Testis (tissue), 5 donors: ENCODE measurements at places on chromosomes 4 and X. TPM values are rescaled to one million over a fixed set of nuclear protein-coding genes. Genes with fewer than 3 reads are reported as not detected.
A peak's percentile ranks its signal among the peaks of the same experiment; 100 is the strongest.

- no peak overlapping the region for H3K27ac ChIP-seq
- H3K4me3 ChIP-seq, result no peak overlapping the region
- no peaks in the 10 kb centered on the region for H3K27me3 ChIP-seq
- peak; percentile 37 for DNase-seq
- H3K4me1 ChIP-seq, result no peaks in the 10 kb centered on the region
- no peaks in the 10 kb centered on the region for H3K36me3 ChIP-seq
These were observed 213.1 kb upstream of the MID1 start for GRCh38 chrX:10833299-10834169.

- no peak overlapping the region for H3K4me3 ChIP-seq
- peaks cover 3% of the 10 kb centered on the region for H3K4me1 ChIP-seq
- H3K27me3 ChIP-seq, result no peaks in the 10 kb centered on the region
- H3K27ac ChIP-seq, result no peak overlapping the region
- H3K36me3 ChIP-seq, result no peaks in the 10 kb centered on the region
- DNase-seq, result no peak
These were observed 203.1 kb downstream of the AASDH start for GRCh38 chr4:56184214-56184613.

- H3K27ac ChIP-seq, result no peak overlapping the region
- no peak overlapping the region for H3K4me3 ChIP-seq
- DNase-seq, result no peak
- H3K27me3 ChIP-seq, result no peaks in the 10 kb centered on the region
- no peaks in the 10 kb centered on the region for H3K4me1 ChIP-seq
- H3K36me3 ChIP-seq, result no peaks in the 10 kb centered on the region
These were observed 26.8 kb upstream of the FMR1 start for GRCh38 chrX:147884958-147885357.

GRCh38 chr4:172169871-172170270 is 356.7 kb downstream of the GALNTL6 start:
- no peaks in the 10 kb centered on the region for H3K36me3 ChIP-seq
- no peak overlapping the region for H3K27ac ChIP-seq
- no peaks in the 10 kb centered on the region for H3K4me1 ChIP-seq
- no peak for DNase-seq

- DNase-seq, result no peak
- H3K27ac ChIP-seq, result no peak overlapping the region
- H3K27me3 ChIP-seq, result no peaks in the 10 kb centered on the region
- H3K36me3 ChIP-seq, result no peaks in the 10 kb centered on the region
- no peak overlapping the region for H3K4me3 ChIP-seq
These were observed 562.4 kb downstream of the MAGEB5 start for GRCh38 chrX:26778320-26778888.

- DNase-seq, result no peak
- H3K4me3 ChIP-seq, result no peak overlapping the region
- no peaks in the 10 kb centered on the region for H3K36me3 ChIP-seq
- H3K27me3 ChIP-seq, result no peaks in the 10 kb centered on the region
- no peak overlapping the region for H3K27ac ChIP-seq
These were observed 133.4 kb downstream of the AREG start for GRCh38 chr4:74578329-74578728.

GRCh38 chr4:38237139-38237538 is 276.9 kb downstream of the PTTG2 start:
- no peak overlapping the region for H3K4me3 ChIP-seq
- H3K36me3 ChIP-seq, result no peaks in the 10 kb centered on the region
- H3K27me3 ChIP-seq, result no peaks in the 10 kb centered on the region
- no peak overlapping the region for H3K27ac ChIP-seq
- H3K4me1 ChIP-seq, result no peaks in the 10 kb centered on the region

DNA sequence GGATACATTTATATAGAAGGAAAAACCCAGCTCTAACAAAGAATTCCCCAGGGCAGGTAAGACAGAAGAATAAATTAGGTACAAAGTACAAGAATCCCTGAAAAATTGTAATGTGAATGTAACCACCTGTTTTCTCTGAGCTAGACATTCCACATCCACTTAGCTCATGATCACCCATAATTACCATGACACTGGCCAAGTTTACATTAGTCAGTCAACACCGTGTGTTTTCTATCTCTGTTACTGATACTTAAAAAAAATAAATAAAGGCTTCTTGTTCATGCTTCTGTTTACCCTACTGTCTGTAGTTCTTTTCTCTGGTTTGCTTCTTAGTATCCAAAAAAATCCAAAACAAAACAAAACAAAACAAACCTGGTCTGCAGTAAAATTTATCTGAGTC is 66.0 kb downstream of the CBLL2 start:
- DNase-seq, result no peak
- no peak overlapping the region for H3K4me3 ChIP-seq
- H3K4me1 ChIP-seq, result no peaks in the 10 kb centered on the region
- no peaks in the 10 kb centered on the region for H3K27me3 ChIP-seq

DNA sequence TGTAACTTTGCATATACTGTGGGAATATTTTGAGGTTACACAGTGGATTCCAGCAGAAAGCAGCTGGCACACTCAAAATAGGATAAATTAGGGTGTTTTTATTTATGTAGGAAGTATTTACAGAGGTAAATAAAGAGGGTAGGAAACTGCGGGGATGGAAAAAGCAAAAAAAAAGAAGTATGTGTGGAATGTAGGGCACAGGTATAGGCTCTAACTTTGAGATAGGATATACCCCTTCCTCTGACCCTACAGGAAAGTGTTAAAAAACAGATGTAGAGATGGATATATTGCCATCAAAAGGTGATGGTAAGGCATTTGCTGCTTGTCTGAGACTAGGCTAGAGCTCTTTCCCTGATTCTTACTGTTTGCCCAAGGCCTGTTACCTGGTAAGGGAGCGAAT is 173.1 kb upstream of the ANK2 start:
- no peak overlapping the region for H3K27ac ChIP-seq
- H3K27me3 ChIP-seq, result no peaks in the 10 kb centered on the region
- no peak for DNase-seq
- no peaks in the 10 kb centered on the region for H3K36me3 ChIP-seq
- H3K4me1 ChIP-seq, result no peaks in the 10 kb centered on the region

DNA sequence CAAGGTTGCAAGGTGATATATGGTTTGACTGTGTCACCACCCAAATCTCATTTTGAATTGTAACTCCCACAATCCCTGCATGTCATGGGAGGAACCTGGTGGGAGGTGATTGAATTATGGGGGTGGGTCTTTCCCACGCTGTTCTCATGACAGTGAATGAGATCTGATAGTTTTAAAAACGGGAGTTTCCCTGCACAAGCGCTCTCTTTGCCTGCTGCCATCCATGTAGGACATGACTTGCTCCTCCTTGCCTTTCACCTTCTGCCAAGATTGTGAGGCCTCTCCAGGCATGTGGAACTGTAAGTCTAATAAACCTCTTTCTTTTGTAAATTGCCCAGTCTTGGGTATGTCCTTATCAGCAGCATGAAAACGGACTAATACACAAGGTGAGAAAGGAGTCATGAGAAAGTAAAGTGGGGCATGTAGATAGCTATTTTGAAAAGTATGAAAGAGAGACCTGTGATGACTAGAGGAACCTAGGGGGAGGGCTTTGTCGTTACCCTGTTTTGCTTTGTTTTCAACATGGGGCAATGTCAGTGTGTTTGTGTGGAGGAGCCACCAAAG is 6.3 kb downstream of the ZBTB49 start:
- no peak for DNase-seq
- H3K27ac ChIP-seq, result no peak overlapping the region
- no peaks in the 10 kb centered on the region for H3K27me3 ChIP-seq
- H3K4me1 ChIP-seq, result no peaks in the 10 kb centered on the region

DNA sequence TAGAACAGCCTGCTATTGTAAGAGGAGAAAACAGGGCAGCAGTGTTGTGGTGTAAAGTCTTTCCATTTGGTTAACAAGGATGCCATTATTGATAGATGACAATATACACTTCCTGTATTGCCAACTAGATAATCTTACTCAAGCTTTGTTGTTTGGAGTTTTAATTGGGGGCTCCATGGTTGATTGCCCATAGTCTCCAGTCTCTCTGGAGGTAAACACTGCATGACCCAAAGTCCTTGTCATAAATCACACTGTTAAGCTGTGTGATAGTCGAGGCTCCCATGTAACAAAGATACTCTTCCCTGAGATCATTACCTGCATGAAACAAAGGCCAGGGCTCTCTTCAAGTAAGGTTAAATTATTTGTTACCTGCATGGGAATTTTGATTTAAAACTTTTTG is 394.6 kb downstream of the C4orf33 start:
- no peaks in the 10 kb centered on the region for H3K27me3 ChIP-seq
- no peaks in the 10 kb centered on the region for H3K4me1 ChIP-seq
- no peak for DNase-seq
- no peaks in the 10 kb centered on the region for H3K36me3 ChIP-seq

DNA sequence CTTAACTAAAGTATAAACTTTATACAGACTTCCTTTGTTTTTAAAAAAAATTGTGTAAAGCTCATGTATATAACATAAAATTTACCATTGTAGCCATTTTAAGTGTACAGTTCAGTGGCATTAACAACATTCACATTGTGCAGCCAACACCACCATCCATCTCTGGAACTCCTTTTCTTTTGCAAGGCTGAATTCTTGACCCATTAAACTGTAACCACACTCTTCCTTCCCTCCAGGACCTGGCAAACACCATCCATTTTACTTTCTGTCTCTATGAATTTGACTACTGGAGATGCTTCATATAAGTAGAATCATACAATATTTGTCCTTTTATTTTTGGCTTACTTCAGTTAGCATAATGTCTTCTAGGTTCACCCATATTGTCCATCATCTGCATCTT is 104.7 kb downstream of the RASL11B start:
- H3K36me3 ChIP-seq, result no peaks in the 10 kb centered on the region
- no peaks in the 10 kb centered on the region for H3K27me3 ChIP-seq
- peaks cover 24% of the 10 kb centered on the region for H3K4me1 ChIP-seq
- no peak overlapping the region for H3K27ac ChIP-seq
- H3K4me3 ChIP-seq, result no peak overlapping the region

DNA sequence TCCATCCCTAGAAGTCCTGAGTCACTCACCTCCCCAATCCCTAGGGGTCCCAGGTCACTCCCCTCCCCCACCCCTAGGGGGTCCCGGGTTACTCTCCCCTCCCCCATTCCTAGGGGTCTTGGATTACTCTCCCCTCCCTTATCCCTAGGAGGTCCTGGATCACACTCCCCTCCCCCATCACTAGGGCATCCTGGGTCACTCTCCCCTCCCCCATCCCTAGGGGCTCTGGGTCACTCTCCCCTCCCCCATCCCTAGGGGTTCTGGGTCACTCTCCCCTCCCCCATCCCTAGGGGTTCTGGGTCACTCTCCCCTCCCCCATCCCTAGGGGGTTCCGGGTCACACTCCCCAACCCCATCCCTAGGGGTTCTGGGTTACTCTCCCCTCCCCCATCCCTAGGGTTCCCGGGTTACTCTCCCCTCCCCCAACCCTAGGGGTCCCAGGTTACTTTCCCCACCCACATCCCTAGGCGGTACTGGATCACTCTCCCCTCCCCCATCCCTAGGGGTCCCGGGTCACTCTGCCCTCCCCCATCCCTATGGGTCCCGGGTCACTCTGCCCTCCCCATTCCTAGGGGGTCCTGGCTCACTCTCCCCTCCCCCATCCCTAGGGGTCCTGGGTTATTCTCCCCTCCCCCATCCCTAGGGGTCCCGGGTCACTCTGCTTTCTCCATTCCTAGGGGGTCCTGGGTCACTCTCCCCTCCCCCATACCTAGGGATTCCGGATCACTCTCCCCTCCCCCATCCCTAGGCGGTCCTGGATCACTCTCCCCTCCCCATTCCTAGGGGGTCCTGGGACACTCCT is 2.1 kb downstream of the ASMTL start:
- no peaks in the 10 kb centered on the region for H3K27me3 ChIP-seq
- no peak overlapping the region for H3K4me3 ChIP-seq
- H3K4me1 ChIP-seq, result peaks cover 16% of the 10 kb centered on the region
- DNase-seq, result peak; percentile 11

DNA sequence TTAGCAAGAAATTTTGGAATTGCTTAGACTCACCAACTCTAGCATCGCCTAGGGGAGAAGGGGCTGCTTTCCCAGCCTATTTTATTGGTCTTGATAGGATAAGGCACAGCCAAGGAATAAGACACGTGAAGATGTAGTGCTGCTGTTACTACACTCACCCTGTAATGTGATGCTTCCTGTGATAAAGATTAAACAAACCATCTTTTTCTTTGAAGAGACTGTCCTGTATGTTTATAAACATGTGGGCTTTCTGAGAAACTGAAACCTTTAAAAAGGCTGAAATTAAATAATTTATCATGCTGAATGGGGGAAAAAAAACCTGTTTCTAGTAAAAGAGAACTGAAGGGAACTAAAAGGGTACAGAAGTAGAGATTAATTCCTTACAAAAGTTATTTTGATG is 13.2 kb downstream of the TAPT1 start:
- DNase-seq, result no peak
- H3K4me1 ChIP-seq, result peaks cover 3% of the 10 kb centered on the region
- no peak overlapping the region for H3K4me3 ChIP-seq
- no peak overlapping the region for H3K27ac ChIP-seq
- H3K36me3 ChIP-seq, result no peaks in the 10 kb centered on the region
- H3K27me3 ChIP-seq, result no peaks in the 10 kb centered on the region

- H3K4me1 ChIP-seq, result no peaks in the 10 kb centered on the region
- no peak overlapping the region for H3K4me3 ChIP-seq
- no peaks in the 10 kb centered on the region for H3K27me3 ChIP-seq
- H3K36me3 ChIP-seq, result no peaks in the 10 kb centered on the region
- DNase-seq, result no peak
These were observed 76.7 kb downstream of the FNIP2 start for GRCh38 chr4:158845311-158846041.

DNA sequence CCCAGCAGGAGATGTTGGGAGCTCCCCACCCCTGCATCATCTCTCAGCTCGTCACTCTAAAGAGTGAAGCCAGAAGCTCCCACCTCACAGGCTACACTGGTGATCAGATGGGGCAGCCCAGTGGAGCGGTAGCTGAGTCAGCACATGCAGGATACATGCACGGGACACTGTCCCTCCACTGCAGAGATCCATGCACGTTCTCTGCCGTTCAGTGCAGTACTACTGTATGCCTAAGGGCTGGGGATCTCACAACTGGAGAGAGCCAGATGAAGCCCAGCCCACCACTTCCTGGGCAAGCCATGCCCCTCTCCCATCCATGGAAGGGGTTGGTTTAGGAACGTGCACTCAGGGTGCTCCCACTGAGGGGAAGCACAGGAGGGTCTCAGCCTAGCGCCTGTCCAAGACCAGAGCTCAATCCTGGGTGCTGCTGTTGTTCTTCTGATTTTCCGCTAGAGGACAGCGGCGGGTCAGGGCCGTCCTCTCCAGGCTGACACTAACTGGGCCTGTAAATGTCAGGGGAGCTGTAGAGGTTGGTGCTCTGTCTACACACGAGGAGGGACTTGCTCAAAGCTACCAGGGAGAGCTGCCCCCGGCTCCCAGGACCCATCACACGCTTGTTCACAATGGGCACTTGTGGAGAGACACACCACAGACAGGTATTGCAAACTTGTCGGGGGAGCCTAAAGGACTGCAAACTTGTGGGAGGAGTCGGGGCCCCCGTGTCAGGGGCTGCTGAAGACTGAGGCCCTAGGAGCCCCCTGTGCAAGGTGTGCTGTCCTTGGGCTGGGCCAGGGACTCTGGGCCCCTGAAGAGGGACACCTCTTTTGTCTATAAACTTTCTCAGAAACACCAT is 18.2 kb upstream of the ABLIM2 start:
- H3K4me3 ChIP-seq, result no peak overlapping the region
- no peak overlapping the region for H3K27ac ChIP-seq
- DNase-seq, result peak; percentile 58
- no peaks in the 10 kb centered on the region for H3K4me1 ChIP-seq
- H3K36me3 ChIP-seq, result no peaks in the 10 kb centered on the region

The DMD gene
- 24.2 TPM for total RNA-seq

The TEC gene
- total RNA-seq, result 9.2 TPM

The GUCY1A1 gene
- total RNA-seq, result 2.5 TPM

The GRID2 gene
- 32.7 TPM for total RNA-seq

The DAPP1 gene
- total RNA-seq, result 0.50 TPM

The MTHFD2L gene
- 29.1 TPM for total RNA-seq

The CT45A5 gene
- 8.1 TPM for total RNA-seq

The CWH43 gene
- total RNA-seq, result not detected

The LINC00632 gene
- total RNA-seq, result 9.7 TPM

The VCX3B gene
- 91.3 TPM for total RNA-seq

The AFP gene
- total RNA-seq, result not detected

The GPC3 gene
- 5.4 TPM for total RNA-seq

The SPANXC gene
- total RNA-seq, result 3.5 TPM

The AREG gene
- 13.0 TPM for total RNA-seq
